RPMI7951 (cell line): ENCODE measurements at places on chromosomes 3 and 15. TPM values are rescaled to one million over a fixed set of nuclear protein-coding genes. Genes with fewer than 3 reads are reported as not detected.

- DNase-seq = peak; percentile 16
Measured at GRCh38 chr3:3189102-3189727, 9.7 kb upstream of the CRBN start.

DNA sequence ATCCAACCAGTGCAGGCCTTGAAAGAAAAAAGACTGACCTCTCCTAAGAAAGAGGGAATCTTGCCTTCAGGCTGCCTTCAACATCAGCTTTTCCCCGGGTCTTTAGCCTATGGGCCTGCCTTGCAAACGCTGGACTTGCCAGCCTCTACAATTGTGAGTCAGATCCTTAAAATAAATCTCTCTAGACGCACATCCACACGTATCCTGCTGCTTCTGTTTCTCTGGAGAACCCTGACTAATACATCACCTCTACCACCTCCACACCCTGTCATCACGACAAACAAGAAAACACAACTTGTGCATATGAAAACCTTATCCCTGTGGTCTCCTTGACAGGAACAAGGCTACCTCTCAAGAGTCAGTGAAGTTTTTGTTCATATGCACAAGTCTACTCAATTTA, 11.8 kb downstream of the CYFIP1 start:
- DNase-seq = peak; percentile 91

GRCh38 chr3:172700936-172701455, 9.9 kb downstream of the NCEH1 start:
- no peak for DNase-seq

GRCh38 chr3:140188285-140188684, 253.3 kb downstream of the CLSTN2 start:
- no peak for DNase-seq

DNA sequence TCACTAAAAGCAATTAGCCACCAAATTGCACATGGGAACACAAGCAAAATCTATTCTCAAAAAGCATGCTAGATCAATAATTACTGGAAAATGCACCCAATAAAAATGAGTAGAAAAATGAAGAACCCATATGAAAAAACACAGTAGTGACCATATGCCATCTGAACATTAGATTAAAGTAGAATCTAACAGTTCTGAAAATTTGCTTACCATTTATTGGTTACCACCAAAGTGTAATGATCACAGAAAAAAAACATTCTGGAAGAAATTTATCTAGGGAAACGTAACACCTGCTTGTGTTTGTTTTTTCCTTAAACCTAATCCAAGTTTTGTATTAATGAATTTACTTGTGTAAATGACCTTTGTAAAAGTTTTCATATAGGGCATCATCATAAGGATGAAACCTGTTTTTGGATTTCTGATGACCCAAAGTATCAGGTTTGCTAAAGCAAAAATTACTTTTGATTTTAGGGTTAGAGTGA, 37.6 kb upstream of the AADAC start:
- no peak for DNase-seq

- peak; percentile 55 for DNase-seq
Measured at GRCh38 chr3:194814878-194815357, 129.2 kb downstream of the FAM43A start.

GRCh38 chr3:32045091-32045915, 61.1 kb upstream of the GPD1L start:
- peak; percentile 73 for DNase-seq

DNA sequence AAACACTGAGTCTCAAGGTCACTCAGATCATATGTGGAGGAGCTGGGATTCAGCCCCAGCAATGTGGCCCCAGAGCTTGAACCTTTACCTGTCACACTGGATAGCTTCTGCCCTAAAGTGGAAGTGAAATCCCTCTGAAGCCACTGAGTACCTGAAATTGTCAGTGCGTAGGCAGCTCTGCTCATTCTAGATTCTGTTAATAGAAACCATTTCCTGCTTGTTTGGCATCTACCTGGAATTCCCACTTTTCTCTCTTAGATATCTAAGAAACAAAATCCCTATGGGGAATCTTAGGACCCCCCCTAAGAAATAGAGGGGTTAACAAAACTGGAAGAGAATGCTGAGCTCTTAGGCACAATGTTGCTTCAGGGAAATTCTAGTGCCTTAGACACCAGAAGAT, 29.8 kb downstream of the FBXL22 start:
- no peak for DNase-seq

CASR gene
- not detected in 2 replicates for total RNA-seq

HPS3 gene
- 40.5 and 50.3 TPM in 2 replicates for total RNA-seq

GRK7 gene
- 0.10 TPM in 1 of 2 replicates, not detected in the other for total RNA-seq
